ENCODE measurements at places on chromosomes 16 and 17.

GRCh38 chr16:54289242-54289944 lies 2.8 kb upstream of the IRX3 start:
- peaks cover 11% of the 10 kb centered on the region for H3K36me3 ChIP-seq
- H3K27ac ChIP-seq: peak overlapping the region; percentile 58
- H3K4me3 ChIP-seq: no peak overlapping the region
- DNase-seq: no peak

DNA sequence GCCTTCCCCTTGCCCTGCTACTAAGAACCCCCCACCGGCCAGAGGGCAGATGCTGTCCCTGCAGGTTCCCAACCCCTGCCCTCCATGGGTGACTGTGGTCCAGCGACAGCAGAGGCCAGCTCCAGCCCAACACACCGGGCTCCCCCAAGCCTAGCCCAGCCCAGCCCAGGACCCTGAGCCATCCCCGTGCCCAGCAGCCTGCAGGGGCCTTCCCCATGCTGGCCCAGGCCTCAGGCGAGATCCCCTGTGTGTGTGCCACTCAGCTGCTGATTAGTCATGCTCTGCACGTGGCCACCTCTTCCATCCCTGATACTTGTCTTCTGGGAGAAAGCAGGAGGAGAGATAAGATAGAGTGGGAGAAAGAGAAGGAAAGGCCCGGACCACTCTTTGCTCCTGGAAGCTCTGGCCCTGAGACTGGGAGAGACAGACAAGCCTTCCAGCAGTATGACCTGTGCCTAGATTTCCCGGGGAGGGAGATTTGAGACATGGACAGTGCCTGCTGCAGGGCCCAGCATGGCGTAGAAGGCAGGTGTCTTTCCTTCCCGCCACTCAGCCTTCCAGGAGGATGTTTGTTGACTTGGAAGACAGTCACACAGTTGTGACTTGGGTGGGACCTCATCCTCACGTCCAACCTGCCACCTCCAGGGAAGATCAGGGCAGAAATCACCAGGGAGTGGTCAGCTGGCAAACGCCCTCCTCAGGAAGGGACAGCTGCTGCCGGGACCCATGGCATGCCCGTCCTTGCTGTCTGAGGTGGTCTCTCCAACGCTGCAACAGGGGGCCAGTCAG lies 41.3 kb upstream of the RASD1 start:
- no peaks in the 10 kb centered on the region for H3K27me3 ChIP-seq
- H3K4me3 ChIP-seq: no peak overlapping the region
- no peaks in the 10 kb centered on the region for H3K36me3 ChIP-seq
- no peaks in the 10 kb centered on the region for H3K4me1 ChIP-seq

DNA sequence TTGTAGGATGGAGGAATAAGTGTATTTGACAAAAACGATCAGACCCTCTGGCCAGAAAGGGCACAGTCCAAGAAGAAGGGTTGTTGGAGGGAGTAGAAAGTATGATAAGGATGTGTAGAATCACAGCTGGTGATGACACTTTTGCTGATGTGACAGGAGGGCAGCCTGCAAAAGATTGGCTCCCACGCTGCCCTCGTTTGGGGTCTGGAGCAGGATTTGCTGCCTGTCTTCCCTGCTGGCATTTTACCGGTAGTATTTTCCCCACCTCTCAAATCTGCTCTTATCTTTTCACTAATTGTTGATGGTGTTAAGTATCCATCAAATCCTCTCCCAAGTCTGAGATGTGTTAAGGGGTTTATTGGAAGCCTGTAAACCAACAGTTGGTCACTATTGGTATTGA lies 208.8 kb downstream of the CCDC182 start:
- H3K36me3 ChIP-seq: no peaks in the 10 kb centered on the region
- H3K27ac ChIP-seq: peak overlapping the region; percentile 10
- no peaks in the 10 kb centered on the region for H3K27me3 ChIP-seq
- DNase-seq: no peak
- no peak overlapping the region for H3K4me3 ChIP-seq
- peaks cover 20% of the 10 kb centered on the region for H3K4me1 ChIP-seq

DNA sequence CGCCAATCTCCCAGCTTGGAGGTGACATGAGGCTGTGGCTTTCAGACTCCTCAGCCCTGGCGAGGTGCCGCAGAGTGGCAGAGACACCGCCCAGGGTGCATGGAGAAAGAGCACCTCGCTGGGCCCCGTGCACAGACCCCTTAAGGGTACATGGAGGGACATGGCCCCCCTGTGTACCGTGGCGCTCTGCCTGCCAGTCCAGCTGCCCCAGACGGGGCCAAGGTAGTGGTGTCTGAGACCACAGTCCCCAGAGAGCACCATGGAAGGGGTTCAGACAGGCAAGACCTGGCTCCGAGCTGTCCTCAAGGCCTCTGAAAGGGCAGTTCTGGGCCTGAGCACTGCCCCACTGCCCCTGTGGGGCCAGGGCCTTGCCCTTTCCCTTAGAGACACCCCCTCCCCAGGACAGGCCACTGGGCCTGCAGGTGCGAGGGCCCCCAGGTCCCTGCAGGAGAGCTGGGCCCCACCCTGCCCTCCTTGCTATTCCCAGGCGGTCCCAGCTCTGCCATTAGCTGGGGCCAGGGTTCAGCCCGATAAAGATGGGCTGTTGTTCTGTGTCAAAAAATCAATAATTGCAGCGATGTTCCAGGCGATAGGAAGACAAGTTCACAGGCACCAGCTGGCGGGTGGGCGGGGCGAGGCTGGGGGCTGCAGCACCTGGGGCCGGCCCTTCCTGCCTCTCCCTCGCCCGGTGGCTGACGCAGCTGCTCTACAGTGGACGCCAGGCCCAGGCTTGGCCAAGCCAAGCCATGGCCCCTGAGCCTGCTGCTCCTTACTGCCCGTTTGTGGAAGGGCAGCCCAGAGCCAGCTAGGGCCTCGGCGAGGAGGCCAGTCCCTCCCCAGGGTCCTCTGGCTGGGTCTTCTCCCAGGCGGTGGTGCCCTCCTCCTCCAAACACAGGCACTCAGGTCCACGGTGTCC lies 51.7 kb downstream of the ZFPM1 start:
- H3K4me1 ChIP-seq: no peaks in the 10 kb centered on the region
- H3K27me3 ChIP-seq: no peaks in the 10 kb centered on the region

- no peaks in the 10 kb centered on the region for H3K27me3 ChIP-seq
- no peak for DNase-seq
- H3K36me3 ChIP-seq: peaks cover 12% of the 10 kb centered on the region
- H3K27ac ChIP-seq: no peak overlapping the region
- peaks cover 35% of the 10 kb centered on the region for H3K4me1 ChIP-seq
Observed at GRCh38 chr17:7356756-7357155, 1.8 kb downstream of the TMEM95 start.

- H3K4me3 ChIP-seq: peak overlapping the region; percentile 34
- peaks cover 5% of the 10 kb centered on the region for H3K27me3 ChIP-seq
- H3K36me3 ChIP-seq: no peaks in the 10 kb centered on the region
- DNase-seq: peak; percentile 28
- peak overlapping the region; percentile 83 for H3K27ac ChIP-seq
Observed at GRCh38 chr17:78879635-78880186, 23.3 kb downstream of the CEP295NL start.

GRCh38 chr16:8374586-8375231 lies 215.6 kb downstream of the TMEM114 start:
- H3K36me3 ChIP-seq: no peaks in the 10 kb centered on the region
- no peaks in the 10 kb centered on the region for H3K4me1 ChIP-seq
- H3K4me3 ChIP-seq: no peak overlapping the region

- no peak overlapping the region for H3K4me3 ChIP-seq
- no peaks in the 10 kb centered on the region for H3K27me3 ChIP-seq
- peaks cover 8% of the 10 kb centered on the region for H3K4me1 ChIP-seq
- H3K27ac ChIP-seq: no peak overlapping the region
Observed at GRCh38 chr16:78310990-78311561, 211.6 kb downstream of the WWOX start.

DNA sequence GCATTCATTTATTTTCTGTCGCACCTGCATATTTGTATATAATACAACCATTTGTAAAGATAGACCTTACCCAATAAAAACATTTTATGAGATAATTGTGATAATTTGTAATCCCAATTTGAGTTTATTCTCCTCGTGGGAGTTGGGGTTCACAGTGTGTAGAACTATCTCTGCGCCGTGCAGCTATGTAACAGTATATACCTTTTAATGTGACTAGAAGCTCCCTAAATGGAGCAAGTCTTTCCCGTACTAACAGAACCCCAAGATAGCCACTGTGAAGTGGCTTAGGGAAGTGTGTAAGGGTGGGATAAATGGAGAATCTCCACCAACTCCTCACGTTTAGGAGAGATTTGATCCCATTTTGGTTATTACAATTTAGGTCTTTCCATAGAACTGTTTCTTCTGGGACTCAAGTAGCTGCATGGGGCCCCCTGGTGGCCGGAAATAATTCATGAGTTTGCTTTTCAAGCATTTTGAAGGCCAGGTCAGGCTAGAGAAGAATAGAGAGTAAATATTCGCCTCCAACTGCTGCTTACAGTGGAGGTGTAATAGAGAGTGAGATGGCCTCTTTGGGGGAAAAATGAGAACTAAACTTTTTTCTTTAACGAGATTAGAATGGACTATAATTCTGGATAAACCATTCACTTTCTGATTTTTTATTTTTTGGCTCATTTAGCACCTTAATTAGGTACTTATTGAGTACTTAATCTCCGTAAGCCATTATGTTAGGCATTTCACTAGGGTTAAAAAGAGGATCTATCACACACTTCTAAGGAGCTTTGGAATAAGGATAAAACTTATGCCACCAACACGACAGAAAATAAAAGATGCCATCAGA lies 4.5 kb downstream of the TMEM100 start:
- DNase-seq: peak; percentile 73
- peaks cover 18% of the 10 kb centered on the region for H3K27me3 ChIP-seq
- no peak overlapping the region for H3K4me3 ChIP-seq
- H3K36me3 ChIP-seq: no peaks in the 10 kb centered on the region
- H3K27ac ChIP-seq: no peak overlapping the region
